Esophagus muscularis mucosa (tissue), 4 donors: ENCODE measurements at places on chromosomes 4 and X. TPM values are rescaled to one million over a fixed set of nuclear protein-coding genes. Genes with fewer than 3 reads are reported as not detected.

DNA sequence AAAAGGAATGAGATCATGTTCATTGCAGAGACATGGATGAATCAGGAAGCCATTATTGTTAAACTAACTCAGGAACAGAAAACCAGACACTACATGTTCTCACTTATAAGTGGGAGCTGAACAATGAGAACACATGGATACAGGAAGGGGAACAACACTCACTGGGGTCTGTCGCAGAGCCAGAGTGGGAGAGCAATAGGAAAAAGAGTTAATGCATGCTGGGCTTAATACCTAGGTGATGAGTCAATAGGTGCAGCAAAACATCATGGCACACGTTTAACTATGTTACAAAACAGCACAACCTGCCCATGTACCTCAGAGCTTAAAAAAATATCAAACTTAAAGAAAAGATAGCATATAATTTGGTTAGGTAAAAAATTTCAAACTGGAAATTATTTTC lies 281.4 kb downstream of the PABPC4L start:
- no peaks in the 10 kb centered on the region for H3K36me3 ChIP-seq
- H3K27me3 ChIP-seq, result no peaks in the 10 kb centered on the region
- no peak for DNase-seq
- no peak overlapping the region for H3K4me3 ChIP-seq

DNA sequence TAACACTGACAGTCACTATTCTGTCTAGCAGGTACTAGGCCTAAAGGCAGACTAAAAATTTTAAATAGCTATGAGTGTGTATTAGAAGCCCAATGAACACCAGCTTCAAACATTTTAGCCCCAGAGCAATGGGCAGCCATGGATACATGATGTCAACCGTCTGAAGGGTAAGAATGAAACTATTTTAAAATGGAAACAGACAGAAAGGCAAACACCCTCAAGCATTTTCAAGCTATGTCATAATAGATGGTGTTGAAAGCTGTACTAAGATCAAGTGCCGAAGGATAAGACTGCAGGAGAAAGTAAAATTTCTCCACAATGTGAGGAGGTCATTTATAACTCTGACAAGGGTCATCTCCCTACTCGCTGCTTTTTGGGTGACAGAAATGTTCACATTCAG lies 225.0 kb downstream of the COL25A1 start:
- H3K36me3 ChIP-seq, result no peaks in the 10 kb centered on the region
- no peaks in the 10 kb centered on the region for H3K4me1 ChIP-seq
- no peak overlapping the region for H3K4me3 ChIP-seq
- DNase-seq, result no peak
- H3K27ac ChIP-seq, result no peak overlapping the region
- H3K27me3 ChIP-seq, result no peaks in the 10 kb centered on the region

GRCh38 chr4:3239998-3240920 lies 8.7 kb upstream of the MSANTD1 start:
- H3K4me1 ChIP-seq, result no peaks in the 10 kb centered on the region
- no peaks in the 10 kb centered on the region for H3K27me3 ChIP-seq
- H3K36me3 ChIP-seq, result peaks cover 65% of the 10 kb centered on the region
- no peak overlapping the region for H3K4me3 ChIP-seq
- no peak overlapping the region for H3K27ac ChIP-seq

DNA sequence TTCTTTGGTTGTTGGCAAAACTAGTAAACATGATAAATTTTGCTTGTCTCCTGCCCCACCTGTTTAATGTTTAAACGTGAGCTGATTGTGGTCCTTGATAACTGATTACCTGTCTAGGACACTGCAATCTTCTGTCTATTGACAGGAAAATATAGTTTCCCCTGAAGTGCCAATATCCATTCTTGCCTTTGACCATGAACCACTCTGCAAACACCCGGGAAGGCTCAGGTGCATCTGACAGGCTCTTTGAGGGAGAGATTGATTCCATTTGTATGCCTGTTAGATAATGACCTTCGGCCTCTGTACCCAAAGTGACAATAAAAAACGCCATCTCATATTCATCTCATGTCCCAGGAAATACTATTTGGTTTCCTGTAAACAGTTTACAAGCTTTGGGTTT lies 453.0 kb downstream of the CENPC start:
- H3K4me3 ChIP-seq, result no peak overlapping the region
- H3K4me1 ChIP-seq, result no peaks in the 10 kb centered on the region
- DNase-seq, result no peak
- H3K27me3 ChIP-seq, result no peaks in the 10 kb centered on the region
- H3K27ac ChIP-seq, result no peak overlapping the region

GRCh38 chrX:127577884-127578283 lies 474.3 kb downstream of the ACTRT1 start:
- H3K4me1 ChIP-seq, result no peaks in the 10 kb centered on the region
- no peak overlapping the region for H3K4me3 ChIP-seq
- DNase-seq, result no peak
- no peaks in the 10 kb centered on the region for H3K36me3 ChIP-seq

DNA sequence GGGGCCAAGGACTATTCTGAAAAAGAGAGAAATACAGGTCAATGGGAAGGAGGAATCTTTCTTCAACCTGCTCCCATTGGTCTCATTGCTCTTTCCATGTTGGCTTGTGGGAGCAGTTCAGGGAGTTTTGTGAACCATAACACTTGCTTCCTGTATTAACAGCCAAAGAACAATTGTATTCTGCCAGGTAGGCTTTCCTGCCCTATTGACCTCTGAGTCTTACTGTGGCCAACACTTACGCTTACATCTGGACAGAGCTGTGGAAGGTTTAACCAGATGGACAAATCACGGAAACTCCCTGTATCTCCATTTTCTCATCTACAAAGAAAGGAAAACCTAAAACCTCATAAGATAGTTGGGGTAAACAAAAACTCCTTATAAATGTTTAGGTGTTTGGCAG lies 30.7 kb downstream of the MID1IP1 start:
- no peak overlapping the region for H3K4me3 ChIP-seq
- no peaks in the 10 kb centered on the region for H3K4me1 ChIP-seq
- DNase-seq, result no peak
- no peak overlapping the region for H3K27ac ChIP-seq

DNA sequence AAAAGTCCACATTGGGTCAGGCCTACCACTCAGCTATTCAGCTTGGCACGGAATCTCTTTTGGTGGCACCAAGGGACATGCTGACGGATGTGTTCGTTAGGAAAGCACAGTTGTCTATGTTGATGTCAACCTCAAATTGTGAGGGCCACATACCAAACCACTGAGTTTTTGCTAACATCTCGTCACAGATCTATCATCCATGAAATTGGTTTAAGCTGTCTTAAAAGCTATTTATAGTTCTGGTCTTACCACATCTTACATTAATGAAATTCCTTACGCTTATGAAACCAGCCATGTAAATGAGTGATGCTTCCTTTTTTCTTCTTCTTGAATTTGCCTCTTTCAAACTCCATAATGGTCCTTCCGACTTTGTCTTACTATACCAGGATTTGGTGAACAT lies 101.5 kb downstream of the MGST2 start:
- no peak overlapping the region for H3K27ac ChIP-seq
- H3K4me1 ChIP-seq, result peaks cover 42% of the 10 kb centered on the region
- H3K27me3 ChIP-seq, result no peaks in the 10 kb centered on the region
- H3K4me3 ChIP-seq, result no peak overlapping the region
- no peak for DNase-seq

The IGBP1 gene
- total RNA-seq, result 53.7 TPM

The PAGE5 gene
- total RNA-seq, result not detected

The IL1RAPL1 gene
- total RNA-seq, result 0.99 TPM

The SPARCL1 gene
- total RNA-seq, result 1,380 TPM

The LEF1 gene
- 0.52 TPM for total RNA-seq
